Stimulated activated CD4-positive, alpha-beta T cell treated with anti-CD3 and anti-CD28 coated beads, TNF-alpha, amount 100 ng/mL, for 1 hour (primary cell): ENCODE measurements at places on chromosomes 5 and 9.

DNA sequence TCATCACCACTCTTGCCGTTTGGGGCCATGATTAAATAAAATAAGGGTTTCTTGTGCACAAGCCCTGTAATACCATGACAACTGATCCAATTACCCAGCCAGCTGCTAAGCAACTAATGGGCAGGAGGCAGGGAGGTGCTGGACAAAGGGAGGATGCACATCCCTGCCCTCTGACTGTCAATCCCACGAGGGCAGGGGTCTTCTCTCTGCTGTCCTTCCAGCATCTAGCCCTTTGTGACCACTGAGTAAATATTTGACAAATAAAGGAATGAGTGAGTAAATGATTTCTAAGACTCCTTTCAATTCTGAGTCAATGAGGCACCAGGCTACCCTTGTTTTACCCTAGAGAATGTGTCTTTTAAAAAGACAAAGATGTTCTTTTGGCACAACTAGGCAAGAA lies 247.1 kb downstream of the SYK start:
- no peak for DNase-seq

- DNase-seq: no peak
These were observed 660.7 kb upstream of the ADAMTS16 start for GRCh38 chr5:4479426-4479825.

DNA sequence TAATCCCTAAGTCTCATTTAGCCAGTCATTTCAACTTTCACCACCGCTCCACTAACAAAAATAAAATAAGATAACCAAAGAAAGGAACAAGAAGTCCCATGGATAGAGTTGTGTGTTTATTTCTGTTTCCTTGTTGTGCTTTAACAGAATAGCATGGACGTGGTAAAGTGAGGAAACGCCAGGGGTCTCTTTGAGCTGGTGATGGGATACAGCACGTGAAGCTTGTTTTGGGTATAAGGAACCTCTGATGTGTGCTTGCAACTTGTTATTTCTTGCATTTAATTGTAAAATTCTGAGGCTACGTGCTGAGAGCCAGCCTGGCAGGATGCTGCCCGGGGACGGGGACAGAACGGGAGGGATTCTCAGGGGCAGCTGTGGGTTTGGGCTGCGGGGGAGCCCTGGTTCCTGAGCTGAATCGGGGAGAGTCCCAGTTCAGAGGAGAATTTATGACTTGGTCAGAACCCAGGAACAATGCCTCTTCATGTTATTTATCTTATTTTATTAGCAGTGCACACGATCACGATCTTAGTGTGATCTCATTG lies 63.4 kb downstream of the ANKRD33B start:
- no peak for DNase-seq

DNA sequence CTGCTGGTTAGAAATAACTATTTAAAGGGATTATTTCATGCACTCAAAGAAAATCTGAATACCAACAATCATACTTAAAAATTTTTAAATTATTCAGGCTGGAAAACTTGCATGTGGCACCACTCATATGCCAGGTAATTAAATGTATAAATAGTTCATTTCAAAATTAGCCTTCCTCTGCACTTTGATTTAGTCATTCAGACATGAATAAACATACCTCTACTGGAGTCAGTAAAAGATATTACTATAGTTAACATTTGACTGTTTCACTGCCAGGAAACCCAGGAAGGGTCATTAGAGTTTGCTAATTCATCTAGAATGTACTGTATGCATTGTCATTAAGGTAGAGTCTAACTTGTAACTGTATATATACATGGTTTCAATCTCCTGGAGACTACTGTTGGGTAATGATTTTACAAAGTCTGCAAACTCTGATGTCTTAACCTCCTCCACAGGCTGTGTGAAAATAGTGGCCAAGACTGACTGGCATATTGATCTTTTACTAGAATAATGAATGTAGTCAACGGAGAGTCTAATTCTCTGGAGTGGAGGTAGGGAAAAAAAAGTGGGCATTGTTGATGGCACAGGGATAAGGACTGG lies 43.7 kb downstream of the TEX10 start:
- no peak for DNase-seq

- DNase-seq: no peak
These were observed 23.4 kb upstream of the GFPT2 start for GRCh38 chr5:180376511-180376910.

- no peak for DNase-seq
These were observed 93.0 kb downstream of the WNK2 start for GRCh38 chr9:93276973-93277372.

DNA sequence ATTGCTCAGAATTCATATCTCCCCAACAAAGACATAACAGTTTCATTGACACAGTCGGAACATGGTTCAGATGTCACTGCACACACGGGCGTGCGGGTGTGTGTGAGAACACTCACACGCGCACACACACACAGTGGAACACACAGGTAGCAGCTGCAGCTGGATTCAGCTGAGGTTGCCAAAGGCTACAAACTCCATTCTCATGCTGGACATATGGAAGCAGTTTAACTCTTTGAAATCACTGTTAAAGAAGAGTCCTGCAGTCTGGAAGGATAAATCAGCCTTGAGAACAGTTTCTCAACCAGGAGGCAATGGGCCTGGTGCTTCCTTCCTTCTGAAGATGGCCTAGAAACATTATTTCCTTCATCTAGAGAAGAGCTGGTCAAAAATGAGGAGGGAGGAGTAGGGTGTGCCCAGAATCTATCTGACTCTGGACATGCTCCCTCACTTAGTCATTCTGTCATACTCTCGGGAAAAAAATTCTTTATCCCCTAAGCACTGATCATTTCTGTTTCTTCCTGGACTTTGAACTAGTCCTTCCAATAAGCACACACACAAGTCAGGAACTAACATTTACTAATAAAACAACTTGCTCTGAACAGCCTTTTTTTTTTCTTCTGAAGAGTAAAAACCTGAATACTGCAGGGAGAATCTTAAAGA lies 160.6 kb downstream of the ZDHHC21 start:
- no peak for DNase-seq

DNA sequence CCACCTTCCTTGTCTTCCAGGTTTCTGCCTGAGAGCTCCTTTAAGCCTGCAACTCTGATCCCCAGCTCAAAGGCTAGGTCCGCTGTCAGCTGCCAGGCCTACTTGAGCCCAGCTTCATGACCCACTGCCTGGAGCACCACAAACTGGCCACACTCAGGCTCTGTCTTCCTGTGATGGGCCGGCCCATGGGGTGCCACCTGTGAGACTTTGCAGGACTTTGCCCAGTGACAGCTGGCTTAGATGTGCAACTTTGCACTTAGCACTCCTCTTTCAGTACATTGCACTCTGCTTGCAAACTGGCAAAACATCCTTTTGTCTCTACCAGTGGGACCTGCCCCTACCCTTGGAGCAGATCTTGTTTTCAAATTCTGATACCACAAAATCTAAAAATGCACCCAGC lies 311.5 kb upstream of the PDE4D start:
- no peak for DNase-seq

DNA sequence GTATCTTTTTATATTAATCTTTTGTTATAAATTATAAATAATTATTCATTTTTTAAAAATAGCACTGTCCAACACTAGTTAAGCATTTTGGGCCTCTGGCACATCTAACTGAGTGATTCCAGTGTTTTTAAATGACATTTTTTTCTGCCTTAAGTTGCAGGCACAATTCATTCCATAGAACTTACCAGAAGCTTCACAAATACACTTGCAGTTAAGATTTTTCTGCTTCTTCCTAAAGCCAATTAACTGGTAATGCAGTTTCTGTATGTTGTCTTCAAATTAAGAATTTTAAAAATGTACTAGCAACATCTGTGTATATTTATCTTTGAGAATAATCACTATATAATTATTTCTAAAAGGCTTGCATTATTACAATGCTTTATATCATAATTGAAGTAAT lies 11.2 kb upstream of the NFIB start:
- DNase-seq: no peak

- DNase-seq: no peak
These were observed 79.1 kb downstream of the UGCG start for GRCh38 chr9:111975709-111976108.

DNA sequence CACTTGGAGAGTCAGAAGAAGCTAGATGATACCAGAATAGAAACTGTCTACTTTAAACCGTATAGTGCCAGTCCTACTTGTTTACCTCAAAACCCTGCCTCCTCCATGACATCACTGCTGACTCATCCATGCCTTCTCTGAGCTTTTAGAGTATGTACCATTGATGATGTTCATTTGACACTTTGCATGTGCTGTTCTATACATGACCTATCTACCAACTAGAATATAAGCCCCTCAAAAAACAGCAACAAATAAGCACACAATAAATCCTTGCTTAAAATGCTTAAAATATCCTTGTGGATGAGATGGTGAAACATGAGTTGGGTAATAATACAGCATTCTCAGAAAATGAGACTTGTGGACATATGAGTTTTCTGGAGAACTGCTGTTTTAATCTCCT lies 2.6 kb downstream of the CTNNAL1 start:
- no peak for DNase-seq

GRCh38 chr9:137128862-137129455 lies 10.0 kb upstream of the GRIN1 start:
- DNase-seq: no peak

DNA sequence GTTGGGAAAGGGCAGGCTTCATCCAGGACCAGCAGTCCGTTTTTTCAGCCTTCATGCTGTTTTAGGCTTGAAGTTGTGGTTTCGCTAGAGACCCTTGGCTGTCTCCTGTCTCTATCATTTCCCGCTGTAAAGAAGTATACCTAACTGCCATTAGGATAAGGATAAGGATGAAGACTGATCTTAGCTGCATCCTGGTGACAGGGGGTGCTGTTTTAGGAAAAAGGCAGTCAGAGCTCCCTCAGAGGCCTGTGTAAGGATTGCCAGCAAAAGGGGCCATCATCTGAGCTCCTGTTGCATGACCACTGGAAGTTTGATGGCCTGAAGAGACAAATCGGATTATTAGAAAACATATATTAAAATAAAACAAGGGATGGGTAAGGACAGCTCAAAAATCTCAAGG lies 64.8 kb upstream of the FGF10 start:
- DNase-seq: no peak

- no peak for DNase-seq
These were observed 32.2 kb downstream of the NACC2 start for GRCh38 chr9:136062657-136063439.

GRCh38 chr9:129653823-129654553 lies 11.5 kb upstream of the PRRX2 start:
- no peak for DNase-seq

- DNase-seq: no peak
These were observed 169.9 kb downstream of the CTNND2 start for GRCh38 chr5:11734369-11734768.

DNA sequence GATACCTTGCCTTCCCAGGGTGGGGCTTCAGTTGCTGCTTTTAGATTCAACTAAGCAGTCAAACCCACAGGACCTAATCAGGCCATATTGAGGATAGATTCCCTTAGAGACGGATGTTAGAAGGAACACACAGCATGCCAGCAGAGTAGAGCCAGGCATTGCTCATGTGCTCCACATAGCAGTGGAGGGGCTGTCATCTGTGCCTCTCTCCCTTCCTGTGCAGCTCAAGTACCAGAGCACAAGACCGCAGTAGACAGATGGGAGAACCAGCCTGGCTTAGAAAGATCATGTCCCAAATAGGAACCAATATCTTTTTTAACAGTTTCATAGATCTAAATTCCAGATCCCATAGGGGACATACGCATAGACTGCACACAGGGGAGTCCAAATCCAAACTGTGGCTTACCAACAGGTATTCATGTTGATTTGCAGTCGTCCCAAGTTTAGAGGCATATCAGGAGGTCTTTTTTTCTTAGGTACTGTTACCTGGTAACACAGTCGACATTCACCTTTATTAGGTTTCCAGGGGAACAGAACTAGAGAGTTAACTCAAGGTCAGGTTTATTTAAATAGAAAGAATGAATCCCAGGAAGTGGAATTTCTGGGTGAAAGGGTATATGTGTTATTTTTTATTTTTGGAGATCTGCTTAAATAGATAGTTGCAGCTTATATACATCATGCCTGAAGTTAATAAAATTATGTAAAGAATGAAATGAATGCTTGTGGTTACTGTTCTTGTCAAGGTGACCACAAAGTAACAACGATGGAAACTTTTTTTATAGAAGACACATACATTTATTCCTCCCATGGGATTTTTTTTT lies 43.5 kb upstream of the PCAT7 start:
- no peak for DNase-seq

DNA sequence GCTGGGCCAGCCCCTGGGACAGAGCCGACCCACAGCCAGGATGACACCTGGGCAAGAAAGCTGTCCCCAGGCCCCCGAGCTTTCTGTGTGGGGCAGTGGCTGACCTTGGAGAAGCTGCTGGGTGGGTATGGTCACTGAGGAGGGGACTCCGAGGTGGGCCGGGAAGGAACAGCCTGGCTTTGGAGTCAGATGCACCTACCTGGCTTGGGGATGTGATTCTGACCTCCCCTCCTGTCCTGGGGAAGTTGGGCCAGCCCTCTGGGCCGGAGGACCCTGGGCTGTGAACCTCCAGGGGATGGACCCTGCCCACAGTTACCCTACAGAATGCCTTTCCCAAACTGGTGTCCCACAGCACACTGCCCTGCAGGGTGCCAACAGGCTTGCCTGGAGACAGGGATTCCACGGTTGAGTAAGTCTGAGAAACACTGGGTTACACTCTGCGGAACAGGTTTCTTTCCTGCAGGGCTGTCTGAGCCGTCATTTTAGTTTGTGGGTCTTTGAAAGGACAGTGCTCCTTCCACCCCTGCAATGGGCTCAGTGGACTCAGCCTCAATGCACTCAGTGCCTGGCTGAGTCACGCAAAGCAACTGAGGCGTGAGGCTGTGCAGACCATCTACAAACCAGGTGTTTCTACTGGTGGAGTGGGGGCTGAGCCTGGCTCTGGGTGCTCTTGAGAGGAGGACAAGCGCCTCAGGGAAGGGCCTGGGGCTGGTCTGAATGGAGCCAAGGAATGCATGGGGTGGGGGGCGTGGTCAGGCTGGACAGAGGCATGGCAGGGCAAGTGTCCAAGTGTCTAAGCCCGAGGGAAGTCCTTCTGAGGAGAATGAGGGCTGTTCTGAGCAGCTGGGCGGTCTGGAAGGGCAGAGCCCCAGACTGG lies 41.3 kb upstream of the PHYKPL start:
- no peak for DNase-seq

DNA sequence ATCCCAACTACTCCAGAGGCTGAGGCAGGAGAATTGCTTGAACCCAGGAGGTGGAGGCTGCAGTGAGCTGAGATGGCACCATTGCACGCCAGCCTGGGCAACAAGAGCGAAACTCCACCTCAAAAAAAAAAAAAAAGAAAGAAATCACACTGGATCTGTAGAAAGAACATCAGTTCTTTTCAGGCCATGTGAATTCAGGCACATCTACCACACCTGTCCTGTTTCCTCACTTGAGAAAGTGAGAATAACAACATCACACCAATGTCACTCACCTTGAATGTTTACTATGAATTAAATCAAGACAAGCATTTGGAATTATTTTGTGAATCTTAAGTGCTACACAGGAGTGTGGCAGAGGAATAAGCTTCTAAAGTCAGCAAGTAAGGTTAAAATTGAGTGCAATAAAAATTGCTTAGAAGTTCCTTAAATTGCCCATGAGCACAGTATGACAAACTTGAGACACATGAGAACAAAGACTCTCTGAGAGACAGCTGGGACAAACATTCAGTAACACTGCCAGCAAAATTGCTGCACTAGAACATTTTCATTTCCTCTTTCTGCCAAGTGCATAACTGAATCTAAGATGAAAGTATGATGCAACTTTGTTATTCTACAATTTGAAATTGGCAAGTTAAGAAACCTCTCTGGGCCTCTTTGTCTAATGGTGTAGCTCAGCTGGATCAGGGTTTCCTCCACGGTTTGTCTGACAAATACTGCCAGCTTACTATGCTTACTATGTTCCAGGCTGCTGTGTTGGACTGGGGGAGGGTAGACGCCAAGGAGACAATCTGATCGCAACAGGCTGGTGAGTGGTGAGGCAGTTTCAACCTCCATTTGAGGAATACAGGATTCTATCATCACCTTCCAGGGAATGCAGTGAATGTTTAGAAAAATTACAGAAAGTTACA lies 1.9 kb upstream of the RIC1 start:
- DNase-seq: no peak
